Activated CD4-positive, alpha-beta T cell treated with anti-CD3 and anti-CD28 coated beads, Interleukin-2, amount 50 U/mL, for 24 hours (primary cell): ENCODE measurements at places on chromosomes 6 and 20.

DNA sequence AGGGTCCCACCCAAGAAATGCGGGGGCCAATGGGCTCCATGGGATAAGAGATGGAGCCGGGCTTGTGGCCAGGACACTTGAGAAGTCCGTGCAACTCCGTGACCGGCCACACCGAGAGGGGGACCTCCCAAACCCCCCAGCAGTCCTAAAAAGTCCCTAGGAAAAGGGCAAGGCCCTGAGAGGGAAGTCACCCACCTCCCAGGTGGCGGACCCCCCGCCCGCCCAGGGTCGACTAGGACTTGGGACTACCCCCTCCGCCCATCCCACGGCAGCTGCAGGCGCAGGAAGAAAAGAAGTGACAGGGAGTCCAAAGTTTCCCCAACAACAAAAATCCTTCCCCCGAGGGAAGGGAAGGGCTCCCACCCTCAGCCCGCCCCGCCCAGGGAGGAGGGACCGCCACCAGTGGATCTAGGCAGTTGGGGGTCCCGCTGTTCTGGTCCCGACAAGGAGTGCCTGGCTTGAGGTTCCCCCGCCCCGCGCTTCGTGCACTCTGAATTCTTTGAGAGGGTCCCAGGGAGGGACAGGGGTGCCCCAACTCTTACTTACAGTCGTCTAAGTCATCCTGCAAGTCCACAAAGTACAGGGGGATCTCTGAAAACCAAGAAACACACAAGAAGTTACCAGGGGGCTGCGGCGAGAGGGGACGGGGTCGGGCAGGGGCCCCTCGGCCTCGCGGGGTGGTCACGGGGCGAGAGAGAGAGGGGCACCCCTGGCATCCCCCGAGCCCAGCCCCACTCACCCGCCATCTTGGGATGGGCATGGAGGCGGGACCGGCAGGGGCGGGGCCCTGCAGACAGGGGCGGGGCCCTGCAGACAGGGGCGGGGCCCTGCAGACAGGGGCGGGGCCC lies 611 bp upstream of the RAB22A start:
- peak; percentile 41 for DNase-seq

DNA sequence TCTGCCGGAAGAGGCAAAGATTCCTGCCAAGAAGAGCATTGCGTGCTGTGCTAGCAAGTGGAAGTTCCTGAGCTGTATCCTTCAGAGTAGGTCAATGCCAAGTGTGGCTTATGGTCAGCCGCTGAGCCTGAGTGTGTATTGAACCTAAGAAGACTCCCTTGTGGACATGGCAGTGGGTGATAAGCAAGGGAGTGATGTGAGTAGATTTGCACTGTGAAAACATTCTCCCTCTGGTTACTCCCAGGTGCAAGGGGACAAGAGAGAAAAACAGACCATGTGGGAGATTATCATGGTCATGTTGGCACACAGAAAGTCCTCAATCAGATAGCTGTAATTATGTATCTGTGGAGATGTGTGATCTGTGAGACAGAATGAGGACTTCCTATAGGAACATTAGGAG lies 6.1 kb upstream of the TMEM74B start:
- no peak for DNase-seq

DNA sequence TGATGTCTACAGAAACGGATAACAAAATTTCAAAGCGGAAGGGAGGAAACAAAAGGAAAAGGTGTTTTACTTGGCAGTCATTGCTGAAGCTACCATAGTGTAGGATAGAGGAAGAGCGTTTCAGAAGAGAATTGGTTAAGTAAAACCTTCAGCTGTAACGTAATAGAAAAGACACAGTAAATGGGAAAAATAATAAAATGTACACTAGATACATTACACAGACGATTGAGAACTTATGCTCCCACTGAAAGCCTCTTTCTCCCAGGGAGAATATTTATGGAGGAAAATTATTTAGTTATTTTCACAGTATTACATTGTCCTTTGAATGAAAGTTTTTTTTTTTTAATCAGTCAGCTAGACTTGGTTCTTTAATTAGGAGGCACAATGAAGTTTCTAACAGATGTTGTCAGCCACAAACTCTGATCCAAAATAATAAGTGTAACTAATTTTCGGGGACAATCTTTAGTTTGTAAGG lies 90.7 kb upstream of the PRDM1 start:
- DNase-seq = no peak

DNA sequence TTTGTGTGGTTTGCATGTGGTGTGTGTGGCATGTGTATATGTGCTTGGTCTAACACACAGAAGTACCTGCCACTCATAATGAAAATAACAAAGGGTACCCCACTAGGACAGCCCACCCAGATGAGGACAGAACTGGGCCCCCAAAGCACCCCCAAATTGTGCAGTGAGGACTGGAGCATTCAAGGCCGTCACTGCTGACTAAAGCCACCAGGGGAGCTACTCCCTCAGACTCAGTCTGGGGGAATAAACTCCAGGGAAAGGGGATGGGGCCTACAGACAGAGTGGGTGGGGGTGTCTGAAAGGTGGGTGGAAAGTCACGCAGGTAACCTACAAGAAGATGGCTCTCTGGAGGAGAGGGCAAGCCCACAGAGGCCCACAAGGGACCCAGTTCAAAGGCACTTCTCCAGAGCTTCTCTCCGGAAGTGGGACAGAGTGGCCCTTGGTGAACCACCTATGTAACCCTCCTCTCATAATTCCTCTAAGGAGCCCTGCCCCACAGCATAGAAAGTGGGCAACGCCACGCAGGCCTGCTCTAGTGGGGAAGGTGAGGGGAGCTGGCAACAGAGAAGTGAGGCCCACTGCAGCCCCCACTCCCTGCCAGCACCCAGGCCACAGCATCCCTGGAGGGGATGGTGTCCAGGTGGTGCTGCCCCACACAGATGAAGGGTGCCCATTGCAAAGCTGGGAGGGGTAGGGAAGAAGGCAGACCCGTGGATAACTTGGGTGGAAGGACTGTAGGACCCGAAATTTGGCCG lies 122.8 kb upstream of the MAFB start:
- no peak for DNase-seq

DNA sequence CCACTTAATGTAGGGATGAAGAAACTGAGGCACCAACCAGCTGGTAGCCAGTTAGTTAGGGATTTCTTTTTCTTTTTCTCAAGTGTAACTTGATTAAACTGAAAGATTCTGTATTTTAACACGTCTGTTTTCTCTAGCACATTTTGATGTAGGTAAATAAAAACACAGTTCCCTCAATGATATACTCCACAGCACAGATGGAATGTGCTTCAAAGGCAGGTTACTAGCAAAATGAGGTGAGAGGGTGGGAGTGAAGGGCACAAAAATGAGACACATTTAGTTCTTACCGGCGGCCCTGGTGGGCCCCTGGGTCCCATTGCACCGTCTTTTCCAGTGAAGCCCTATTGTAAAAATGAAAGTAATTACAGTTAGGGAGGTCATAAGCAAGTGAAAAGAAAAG lies 108.9 kb downstream of the COL12A1 start:
- DNase-seq = no peak

DNA sequence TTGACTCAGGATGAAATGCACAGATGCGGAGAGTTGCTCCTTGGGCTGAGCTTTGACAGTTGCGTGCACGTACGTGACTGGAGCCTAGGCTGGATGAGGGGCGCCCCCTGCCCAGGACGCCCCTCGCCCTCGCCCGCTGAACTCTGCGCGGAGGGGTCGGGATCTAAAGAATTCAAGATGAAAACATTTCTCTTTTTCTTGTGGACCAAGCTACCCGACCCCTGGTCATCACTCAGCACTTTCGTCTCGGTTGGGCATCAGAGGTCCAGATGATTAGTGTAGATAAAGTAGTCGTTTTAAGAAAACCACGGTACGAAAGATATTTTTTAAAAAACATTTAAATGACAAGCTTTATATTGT lies 700 bp downstream of the DTD1 start:
- no peak for DNase-seq

DNA sequence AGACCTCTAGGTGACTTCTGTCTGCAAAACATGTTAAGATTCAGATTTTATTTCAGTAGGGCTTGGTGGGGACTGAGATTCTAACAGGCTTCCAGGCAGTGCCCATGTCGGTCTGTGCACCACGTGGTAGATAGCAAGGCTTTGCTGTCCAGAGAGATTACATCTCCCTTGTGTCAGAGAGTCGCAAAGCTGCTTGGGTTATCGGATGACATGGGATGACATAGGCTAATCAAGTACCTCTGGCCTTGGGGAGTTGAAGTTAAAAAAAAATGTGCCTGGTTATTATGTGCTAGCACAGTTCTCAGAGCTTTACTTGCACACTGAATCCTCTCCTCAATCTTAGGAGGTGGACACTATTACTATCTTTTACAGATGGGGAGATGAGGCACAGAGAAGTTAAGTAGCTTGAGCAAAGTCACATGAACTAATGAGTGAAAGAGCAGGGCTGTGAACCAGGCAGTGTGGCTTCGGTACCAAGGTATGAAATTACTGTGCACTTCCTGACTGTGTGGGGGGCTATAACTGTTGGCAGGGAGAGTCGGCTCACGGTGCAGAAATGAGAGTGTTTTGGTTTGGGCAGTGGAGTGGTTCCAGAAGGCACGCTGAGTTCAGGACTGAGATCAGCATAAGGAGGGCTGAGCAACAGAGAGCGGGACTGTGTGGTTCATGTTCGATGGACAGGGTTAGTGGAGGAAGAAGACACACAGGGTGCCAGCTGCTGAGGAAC lies 41.1 kb downstream of the FARS2 start:
- no peak for DNase-seq

GRCh38 chr6:56659721-56660380 lies 17.2 kb upstream of the DST start:
- DNase-seq = no peak

DNA sequence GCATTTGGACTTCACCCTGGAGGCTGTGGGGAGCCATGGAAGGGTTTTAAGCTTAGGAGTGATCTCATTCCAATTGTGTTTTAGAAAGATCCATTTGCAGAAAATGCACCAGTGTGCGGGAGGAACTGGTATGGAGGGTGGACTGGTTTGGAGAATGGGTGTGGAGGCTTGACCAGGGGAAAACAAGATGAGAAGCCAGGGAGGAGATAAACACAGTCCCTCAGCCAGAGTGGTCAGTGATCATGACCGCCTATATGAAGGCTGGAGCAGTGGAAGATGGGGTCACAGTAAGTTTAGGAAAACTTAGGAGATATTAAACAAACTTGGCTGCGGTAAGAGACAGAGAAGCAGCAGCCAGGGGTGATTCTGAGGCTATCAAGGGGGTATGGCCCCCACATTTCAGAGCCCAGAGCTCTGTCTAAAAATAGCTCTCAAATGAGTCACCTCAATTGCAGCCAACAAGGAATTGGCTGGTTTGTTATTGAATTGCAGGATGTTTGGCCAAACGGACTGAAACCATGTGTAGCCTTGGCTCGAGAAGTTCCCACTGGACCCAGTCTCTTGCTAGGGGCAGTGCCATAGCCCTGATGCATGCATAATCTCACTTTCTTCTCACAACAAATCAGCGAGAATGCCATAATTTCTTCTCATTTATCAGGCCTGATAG lies 159.9 kb upstream of the TOP1 start:
- no peak for DNase-seq

DNA sequence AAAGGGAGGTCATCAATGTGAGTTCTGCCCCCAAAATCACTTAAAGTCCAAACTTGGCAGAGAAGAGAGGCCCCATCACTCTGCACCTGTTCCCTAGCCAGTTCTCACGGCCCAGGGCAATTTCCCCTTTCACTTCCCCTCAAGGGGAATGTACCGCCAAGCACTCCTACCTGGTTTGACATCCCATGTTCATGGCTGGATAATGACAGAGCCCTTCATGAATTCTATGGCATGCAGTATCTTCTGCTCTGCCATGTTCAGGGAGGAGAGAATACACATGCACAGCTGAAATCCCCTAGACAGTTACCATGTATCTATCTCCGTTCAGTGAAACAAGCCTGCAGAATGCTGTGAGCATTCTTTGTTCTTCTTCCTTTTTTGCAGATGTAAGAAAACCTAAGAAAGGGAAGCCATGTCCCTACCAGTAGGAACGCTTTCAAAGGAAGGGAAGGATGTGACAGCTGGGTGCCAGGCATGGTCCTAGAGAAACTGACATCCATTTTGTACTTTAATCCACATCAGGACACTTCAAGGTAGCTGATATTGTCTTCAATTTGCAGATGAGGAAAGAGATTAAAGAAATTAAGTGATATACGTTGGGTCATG lies 79.8 kb upstream of the ARID1B start:
- DNase-seq = no peak

- DNase-seq = no peak
Measured at GRCh38 chr6:142537612-142538478, 236.0 kb downstream of the ADGRG6 start.

DNA sequence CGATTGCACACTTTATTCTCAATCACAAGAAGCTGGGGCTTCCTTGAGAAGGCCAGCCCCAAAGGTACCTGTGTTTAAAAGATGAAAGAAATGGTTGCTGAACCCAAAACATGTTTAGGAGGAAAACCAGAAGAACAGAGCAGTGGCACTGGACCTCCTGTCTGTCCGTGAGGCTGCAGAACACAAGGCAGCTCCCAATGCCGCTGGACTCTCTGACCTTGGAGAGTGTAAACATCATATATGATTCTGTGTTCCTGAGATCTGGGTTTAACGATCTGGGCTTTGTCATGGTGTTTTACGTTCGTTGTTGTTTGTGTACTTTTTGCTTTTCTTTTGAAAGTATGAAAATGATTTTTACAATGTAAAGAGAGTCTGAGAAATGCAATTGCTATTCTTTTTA lies 106.1 kb downstream of the SLC22A3 start:
- no peak for DNase-seq

DNA sequence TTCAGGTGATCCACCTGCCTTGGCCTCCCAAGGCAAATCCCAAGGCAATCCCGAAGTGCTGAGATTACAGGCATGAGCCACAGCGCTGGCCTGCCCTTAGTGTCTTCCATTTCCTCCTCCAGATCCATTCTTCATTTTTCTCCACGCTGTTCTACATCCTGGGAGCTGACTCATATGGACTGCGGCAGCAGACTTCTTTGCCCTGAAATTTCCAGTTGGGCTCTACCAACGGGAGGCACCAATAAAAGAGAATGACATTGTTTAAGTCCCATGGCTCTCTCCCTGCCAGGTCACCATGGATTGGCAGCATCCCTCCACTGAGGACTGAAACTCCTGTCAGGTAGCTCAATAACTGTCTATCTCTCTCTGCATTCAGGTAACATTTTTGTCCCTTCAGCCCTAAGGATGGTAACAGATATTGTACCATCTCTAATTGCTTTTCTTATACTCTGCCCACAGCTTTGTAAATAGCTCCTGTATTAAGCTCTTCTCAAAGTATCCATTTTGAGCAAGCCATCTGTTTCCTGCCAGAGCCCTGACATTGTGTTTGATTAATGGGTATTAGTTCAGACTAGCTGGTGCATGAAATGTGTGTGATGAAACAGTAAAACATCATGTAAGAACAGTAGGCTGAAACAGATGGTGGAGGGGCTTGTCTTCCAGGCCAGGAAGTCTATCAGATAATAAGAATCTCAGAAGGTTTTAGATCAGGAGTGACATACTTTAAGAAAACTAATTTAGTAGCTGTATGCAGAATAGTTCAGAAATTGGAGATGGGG lies 3.6 kb downstream of the TBCC start:
- no peak for DNase-seq
